NCI-H1048 (cell line): ENCODE measurements at places on chromosomes 3 and 15.

GRCh38 chr3:28853830-28854229 lies 427.0 kb upstream of the RBMS3 start:
- DNase-seq = no peak

DNA sequence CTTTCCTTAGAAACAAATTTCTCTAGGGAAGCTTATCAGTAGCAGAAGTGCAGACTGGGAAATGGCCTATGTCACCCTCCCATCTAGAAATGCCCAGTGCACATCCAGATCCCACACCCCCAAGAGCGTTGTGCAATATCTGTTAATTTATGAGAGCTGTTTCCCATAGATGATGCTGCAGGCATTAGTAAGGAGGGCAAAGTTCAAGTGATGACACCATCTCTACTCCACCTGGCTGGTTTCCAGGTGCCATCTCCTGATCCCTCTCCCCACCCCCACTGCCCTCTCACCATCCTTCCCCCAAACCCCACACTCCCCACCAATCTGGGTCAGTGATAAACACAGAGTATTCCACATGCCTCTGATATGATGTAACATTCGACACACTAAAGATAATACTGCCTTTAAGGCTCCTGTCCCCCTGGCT lies 39.4 kb downstream of the AGTR1 start:
- no peak for DNase-seq

DNA sequence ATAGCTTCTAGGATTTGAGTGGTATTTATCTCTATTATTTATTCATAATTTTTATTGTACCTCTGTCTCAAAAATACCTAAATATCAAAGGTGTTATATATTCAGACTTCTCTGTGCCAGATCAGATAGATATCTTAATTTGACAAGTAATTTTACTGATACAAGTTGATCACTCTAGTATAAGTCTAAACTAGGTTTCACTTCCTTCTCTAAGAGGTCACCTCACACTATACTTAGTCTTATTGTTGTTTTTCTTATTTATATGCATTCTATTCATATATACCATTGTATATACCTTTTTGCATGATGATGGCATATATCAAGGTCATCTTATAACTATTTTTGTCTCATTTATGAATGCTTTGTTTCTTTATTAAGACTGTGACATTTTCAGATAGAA lies 26.4 kb upstream of the HGD start:
- DNase-seq = no peak

DNA sequence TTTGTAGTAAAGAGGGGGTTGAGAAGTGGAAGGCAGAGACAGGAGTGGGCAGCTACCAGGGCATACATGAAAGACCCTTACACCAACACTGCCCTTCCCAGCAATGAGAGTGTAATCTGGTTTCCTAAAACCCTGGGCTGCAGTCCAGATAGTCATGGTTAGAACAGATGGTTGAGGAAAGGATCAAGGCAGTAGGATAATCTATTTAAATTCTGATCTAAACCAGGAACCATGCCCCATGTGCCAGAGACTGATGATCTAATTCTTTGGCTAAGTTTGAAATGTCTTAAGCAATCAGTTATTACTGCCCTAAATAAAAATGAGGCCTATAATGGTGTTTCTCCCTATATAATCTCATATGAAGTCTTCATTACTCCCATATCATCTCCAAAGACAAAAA lies 59.6 kb downstream of the PRTG start:
- DNase-seq = no peak

DNA sequence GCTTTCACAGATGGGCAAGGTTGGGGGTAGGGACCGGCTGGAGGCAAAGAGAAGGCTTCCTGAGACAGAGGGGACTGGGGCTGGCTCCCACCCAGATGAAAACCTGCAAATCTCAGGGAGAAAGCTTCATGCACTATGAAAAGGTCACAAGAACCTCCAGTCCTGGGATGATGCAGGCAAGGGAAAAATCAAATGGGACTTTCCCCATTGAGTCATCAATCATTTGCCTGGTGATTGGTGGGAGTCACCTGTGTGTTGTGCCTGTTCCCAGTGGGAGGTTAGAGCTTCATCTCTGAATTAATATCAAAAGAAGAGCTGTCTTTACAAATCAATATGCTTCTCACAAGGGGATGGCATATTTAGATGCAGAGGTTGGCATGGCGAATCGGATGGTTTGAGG lies 49.9 kb downstream of the CACNA1D start:
- DNase-seq = no peak

- no peak for DNase-seq
Observed at GRCh38 chr3:43641306-43642114, 19.7 kb upstream of the ANO10 start.

DNA sequence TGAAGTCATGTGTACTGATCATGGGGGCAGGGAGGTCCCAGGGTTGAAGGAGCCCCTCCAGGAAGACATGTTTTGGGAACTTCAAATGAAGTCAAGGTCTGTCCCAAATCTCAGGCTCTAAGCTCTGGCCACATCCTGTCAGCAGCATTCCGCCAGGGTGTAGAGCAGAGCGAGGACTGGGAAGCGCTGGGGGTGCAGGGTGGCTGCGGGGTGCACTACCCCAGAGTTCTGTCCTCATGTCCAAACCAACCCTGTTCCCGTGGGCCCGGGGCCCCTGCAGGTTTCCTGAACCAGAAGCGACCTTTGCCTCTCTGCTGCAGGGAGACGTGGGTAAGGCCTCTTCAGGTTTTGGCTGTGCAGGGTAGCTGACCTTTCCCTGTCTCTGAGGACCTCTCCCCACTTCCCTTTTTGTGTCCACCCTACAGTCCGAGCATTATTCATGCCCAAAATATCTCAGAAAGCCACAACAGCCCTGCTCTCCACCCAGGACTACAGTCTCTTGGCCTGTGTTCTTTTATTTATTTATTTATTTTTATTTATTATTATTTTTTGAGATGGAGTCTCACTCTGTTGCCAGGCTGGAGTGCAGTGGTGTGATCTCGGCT lies 26.6 kb upstream of the FLNB start:
- no peak for DNase-seq

- no peak for DNase-seq
Observed at GRCh38 chr3:171696805-171697204, 113.5 kb downstream of the PLD1 start.

- DNase-seq = no peak
Observed at GRCh38 chr3:69781593-69781992, 42.3 kb downstream of the MITF start.

DNA sequence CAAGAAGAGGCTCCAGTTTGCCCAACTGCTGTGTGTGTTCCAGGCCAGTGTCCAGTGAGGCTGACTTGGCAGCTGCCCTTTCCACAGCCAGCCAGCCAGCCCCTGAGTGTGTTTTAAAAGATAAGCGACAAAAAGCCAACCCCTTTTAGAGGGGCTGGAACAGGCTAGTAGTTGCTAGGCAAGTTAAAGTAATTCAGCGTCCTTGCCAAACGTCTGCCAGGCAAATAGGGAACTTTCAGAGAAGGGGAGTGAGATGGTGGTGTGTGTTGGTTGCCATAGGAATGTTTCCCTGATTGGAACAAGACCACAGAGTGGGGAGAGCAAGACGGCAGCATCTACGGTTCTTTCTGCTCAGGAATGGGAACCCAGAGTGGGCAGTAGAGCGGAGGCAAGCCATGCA lies 86.3 kb downstream of the TMEM108 start:
- no peak for DNase-seq

DNA sequence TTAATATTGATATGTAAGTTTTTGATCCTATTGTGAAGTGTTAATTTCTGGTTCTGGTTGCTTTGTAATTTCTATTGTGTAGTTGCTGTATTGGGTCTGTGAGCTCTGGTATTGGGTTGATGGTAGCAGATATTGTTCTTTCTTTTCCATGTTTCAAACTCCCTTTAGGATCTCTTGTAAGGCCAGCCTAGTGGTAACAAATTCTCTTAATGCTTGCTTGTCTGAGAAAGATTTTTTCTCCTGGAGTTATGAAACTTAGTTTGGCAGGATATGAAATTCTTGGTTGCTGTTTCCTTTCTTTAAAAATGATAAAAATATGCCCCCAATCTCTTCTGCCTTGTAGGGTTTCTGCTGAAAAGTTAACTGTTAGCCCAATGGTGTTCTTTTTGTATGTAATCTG lies 268.6 kb upstream of the PLSCR5 start:
- no peak for DNase-seq

GRCh38 chr15:86865920-86866319 lies 786.2 kb downstream of the AGBL1 start:
- no peak for DNase-seq

DNA sequence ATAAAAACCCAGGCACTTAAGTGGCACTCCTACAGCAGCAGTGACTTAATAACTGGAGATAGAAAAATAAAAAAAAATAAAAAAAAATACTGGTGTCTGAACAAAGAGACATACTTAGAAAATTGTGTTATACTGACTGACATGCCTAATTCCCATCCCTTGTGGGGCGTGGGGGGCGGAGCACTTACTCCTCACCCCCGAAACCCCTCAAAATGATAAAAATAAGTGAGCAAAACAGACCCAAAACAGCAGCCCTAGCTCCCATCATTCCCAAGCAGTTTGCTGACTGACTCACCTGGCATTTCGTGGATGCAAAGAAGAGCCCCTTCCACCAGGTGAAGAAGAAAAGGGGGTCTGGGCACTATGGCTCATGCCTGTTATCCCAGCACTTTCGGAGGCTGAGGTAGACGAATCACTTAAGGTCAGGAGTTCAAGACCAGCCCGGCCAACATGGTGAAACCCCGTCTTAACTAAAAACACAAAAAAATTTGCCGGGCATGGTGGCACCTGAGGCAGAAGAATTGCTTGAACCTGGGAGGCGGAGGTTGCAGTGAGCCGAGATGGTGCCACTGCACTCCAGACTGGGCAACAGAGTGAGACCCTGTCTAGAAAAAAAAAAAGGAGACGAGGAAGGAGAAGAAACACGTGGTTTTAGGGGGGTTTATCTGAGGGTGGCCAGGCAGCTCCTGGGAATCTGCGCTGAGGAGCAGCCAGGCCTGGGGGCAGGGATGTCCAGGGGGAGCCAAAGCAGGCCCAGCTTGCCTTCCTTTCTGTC lies 50.8 kb upstream of the BLM start:
- no peak for DNase-seq
